ENCODE measurements at places on chromosomes 7 and 10.

GRCh38 chr10:117627561-117627960 is 85.0 kb downstream of the EMX2 start:
- no peak for DNase-seq

DNA sequence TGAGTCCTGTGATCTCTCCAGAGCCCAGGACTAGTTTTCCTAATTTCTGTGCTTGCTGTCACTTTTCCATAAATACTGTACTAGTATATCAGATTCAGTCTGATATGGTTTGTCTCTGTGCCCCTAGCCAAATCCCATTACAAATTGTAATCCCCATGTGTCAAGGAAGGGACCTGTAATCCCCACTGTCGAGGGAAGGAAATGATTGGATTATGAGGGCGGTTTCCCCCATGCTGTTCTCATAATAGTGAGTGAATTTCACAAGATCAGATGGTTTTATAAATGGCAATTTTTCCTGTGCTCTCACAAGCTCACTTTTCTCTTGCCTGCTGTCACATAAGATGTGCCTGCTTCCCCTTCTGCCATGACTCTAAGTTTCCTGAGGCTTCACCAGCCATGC is 54.8 kb upstream of the IFRD1 start:
- no peak for DNase-seq

DNA sequence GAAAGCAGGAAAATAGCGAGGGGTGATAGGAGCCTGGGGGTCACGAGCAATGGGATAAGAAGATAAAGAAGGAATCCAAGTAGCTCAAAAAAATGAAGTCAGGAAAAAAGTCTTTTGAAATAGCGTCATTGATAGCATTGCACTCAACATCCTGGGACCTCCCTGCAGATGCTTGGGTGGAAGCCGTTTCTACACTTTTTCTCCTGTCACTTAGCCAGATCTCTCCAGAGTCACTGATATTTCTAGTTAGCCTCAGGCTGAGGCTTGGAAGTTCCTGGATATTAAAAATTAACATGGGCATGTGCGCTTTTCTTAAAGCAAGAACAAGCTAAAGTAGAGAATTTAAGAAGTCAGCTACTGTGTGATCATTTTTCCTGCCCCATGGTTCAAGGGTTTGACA is 39.5 kb upstream of the CHST15 start:
- no peak for DNase-seq

- no peak for DNase-seq
Measured at GRCh38 chr10:133135116-133135465, 24.9 kb upstream of the KNDC1 start.

All from stimulated activated naive CD4-positive, alpha-beta T cell (primary cell).